ENCODE measurements at places on chromosomes 16 and 17.

GRCh38 chr17:20983359-20983637 lies 59.5 kb downstream of the USP22 start:
- no peak for DNase-seq

- DNase-seq: no peak
These were observed 6.3 kb downstream of the TBX2 start for GRCh38 chr17:61405686-61406536.

DNA sequence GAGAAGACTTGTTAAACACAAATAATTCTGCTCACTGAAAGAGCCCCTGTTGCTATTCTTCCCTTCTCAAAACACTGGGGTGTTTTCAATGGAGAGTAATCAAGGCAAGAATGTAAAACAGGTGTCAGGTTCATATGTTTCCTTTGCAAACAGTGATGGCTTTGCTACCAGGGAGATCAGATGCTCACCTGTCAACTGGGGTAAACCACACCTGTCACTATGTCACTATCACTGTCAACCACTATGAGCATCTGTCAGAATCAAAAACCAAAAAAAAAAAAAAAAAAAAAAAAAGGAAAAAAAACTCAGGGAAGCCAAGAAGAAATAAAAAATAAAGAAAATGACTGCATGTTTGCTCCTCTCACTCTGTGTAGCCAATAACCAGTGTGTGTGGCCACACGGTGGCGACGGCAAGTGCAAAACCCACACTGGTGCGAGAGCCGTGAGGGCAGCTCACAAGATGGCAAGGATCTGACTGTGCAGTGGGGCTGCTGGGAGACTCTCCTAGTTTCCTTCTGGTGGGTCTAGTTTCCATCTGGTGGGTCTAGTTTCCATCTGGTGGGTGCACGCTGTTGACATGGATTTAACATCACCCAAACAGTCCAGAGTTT lies 22.7 kb downstream of the USP22 start:
- DNase-seq: no peak

- DNase-seq: no peak
These were observed 16.7 kb downstream of the SOCS3 start for GRCh38 chr17:78343187-78343542.

- no peak for DNase-seq
These were observed 30.4 kb downstream of the KIAA0513 start for GRCh38 chr16:85057948-85058347.

DNA sequence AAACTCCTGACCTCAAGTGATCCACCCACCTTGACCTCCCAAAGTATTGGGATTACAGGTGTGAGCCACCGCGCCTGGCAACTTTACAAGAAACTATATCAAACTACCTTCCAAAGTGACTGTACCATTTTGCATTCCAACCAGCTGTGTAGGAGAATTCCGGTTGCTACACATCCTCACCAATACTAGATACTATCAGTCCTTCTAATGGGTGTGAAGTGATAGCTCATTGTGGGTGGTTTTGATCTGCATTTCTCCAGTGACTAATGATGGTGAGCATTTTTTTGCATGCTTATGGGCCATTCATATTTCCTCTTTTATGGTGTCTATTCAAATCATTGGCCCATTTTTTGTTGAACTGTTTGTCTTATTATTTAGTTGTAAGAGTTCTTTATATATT lies 37.7 kb downstream of the SCNN1B start:
- no peak for DNase-seq

- no peak for DNase-seq
These were observed 75.9 kb downstream of the HS3ST3A1 start for GRCh38 chr17:13525876-13526275.

- no peak for DNase-seq
These were observed 2.1 kb upstream of the ABCA6 start for GRCh38 chr17:69143683-69144231.

DNA sequence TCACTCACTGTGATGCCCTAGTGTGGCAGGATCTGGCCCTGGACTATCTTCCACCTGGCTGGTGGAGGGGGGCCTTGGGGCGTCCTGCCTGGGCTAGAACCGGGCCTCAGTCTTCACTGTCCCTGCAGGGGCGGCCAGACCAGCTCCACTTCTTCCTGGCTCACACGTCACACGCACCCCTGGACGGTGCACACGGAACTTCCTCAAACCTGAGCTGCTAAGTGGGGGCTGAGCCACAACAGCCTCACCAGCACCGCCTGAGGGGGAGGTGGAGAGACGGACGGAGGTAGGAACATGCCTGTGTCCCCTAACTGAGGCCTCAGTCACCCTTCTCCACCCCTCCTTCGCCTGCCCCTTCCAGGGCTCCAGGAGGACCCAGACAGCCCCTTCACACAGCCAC lies 36.6 kb downstream of the TIMM22 start:
- no peak for DNase-seq

- DNase-seq: no peak
These were observed 22.7 kb upstream of the RFFL start for GRCh38 chr17:35086164-35086563.
